ENCODE measurements at places on chromosomes 6 and 20.

GRCh38 chr20:35831971-35832370 is 60.2 kb downstream of the PHF20 start:
- no peak for DNase-seq

DNA sequence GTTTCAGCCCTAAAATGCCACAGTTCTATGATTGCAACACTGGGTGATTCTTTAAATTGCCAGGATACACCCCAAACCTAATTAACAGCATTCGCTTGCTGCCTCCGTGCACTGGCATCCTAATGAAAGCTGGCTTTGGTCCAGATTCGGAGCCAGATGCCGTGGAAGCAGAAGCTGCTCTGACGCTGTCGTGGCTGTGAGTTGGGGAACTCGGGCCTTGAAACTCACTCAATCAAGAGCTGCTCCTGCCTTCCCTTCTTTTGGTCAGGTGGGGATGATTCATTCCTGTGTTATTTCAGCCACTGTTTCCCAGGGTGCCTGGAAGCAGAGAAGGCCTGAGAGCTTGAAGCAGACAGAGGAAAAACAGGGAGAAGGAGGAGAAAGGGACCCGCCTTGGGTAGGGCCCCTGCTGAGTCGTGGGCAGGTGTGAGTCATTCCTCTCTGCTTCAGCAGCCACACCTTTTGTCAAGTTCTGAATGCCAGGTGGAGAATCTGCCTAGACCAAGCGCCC is 36.2 kb upstream of the DSP start:
- DNase-seq: peak; percentile 69

GRCh38 chr6:92762443-92763273 is 656.7 kb downstream of the EPHA7 start:
- no peak for DNase-seq

GRCh38 chr20:47464380-47465101 is 37.1 kb upstream of the NCOA3 start:
- DNase-seq: peak; percentile 41

DNA sequence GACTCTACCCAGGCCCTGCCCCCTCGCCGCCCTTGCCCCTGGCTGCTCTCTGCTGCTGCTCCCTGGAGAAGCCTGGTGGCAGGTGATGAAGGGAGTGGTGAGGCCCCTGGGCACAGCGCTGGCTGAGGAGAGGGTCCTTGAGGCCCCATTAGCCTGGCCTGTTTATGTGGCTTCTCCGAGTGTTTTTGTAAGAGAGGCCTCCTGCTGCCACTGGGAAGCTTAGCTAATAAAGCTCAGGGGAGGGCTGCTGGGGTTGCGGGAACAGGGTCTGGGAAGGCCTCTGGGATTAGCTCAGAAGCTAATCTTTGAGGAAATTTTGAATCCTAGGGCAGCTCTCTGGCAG is 15.5 kb downstream of the EBF4 start:
- DNase-seq: no peak

GRCh38 chr6:39193201-39193791 is 36.0 kb downstream of the KCNK5 start:
- DNase-seq: no peak

DNA sequence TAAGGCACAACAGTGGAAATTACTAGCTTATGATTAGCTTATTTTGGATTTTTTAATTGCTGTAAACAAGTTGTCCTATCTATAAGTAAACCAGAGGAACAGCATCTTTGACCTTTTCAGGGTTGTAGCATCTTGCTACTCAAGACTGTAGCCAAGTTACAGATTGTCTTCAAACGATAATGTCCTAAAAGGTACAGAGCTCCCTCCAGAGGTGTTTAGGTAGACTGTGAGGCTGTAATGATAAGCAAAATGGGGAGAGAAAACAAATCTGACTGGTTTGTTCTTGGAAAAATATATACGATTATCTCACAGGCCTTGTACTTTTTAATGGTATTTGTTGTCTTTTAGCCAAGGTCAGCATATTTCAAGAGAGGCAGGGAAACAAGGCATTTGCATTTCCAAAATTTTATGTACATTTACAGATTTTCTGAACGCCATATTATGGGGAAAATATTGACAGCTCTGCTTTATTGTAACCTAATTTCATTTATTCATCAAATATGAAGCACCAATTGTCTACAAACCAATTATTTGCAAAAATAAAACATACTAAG is 273.4 kb downstream of the MEI4 start:
- DNase-seq: no peak

- no peak for DNase-seq
These were observed 576.6 kb downstream of the PTPRT start for GRCh38 chr20:42613076-42613475.

DNA sequence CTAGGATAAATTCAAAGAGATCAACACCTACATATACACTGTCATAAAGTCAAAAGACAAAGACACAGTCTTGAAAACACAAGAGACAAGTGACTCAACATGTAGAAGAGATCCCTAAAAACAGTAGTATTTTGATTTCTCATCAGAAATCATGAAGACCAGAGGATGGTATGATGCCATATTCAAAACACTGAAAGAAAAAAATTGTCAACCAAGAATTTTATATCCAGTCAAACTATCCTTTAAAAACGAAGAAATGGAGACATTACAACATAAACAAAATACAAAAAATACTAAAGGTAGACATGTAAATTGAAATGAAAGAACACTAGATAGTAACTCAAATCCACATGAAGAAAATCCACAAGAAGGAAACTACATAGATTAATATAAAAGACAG is 27.3 kb upstream of the HBS1L start:
- no peak for DNase-seq

- DNase-seq: no peak
These were observed 579.9 kb downstream of the MAFB start for GRCh38 chr20:40109136-40109535.

DNA sequence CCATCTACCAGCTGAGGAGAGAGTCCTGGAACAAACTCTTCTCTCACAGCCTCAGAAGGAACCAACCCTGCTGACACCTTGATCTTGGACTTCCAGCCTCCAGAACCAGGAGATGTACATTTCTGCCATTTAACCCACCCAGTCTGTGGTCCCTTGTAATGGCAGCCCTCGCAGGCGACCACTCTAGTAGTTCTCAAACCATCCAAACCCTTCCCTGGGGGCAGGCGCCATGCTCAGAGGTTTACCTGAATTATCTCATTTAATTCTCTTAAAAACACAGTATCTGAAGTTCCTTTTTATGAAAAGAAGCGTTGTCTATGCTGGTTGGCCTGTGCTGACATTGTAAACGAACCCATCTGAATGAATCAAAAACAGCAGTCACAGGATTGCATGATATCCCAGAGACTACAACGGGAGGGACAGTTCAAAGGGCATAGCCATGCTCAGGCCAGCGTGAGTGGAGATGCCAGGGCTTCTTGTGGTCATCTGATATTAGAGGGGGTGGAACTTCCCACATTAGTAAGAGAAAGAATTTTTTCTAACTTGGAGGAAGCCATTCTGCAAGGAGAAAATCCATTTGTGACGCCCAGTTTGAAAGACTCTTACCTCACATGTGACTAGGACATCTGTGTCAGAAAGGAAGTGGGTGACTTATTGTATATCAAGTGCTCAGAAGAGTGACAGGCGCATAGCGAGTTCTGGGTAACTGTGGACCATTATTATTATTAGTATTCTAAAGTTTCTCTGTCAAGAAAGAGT is 17.2 kb upstream of the TAGAP start:
- no peak for DNase-seq

GRCh38 chr6:15431762-15432483 is 186.1 kb downstream of the JARID2 start:
- DNase-seq: no peak

DNA sequence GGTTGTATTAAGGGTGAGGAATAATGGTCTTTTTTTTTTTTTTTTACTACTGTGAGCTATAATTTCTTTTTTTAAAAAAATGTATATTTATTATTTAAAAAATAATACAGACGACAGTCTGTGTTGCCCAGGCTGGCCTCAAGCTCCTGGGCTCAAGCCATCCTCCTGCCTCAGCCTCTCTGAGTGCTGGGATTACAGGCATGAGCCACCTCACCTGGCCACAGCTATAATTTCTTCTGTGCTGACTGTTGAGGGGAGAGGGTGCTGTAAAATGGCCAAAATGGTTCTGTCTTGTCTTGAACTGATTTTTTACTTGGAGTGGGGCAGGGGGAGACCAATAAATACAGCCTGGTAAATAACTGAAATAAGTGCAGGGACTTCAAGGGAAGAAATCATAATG is 3.6 kb downstream of the SRSF3 start:
- DNase-seq: no peak

DNA sequence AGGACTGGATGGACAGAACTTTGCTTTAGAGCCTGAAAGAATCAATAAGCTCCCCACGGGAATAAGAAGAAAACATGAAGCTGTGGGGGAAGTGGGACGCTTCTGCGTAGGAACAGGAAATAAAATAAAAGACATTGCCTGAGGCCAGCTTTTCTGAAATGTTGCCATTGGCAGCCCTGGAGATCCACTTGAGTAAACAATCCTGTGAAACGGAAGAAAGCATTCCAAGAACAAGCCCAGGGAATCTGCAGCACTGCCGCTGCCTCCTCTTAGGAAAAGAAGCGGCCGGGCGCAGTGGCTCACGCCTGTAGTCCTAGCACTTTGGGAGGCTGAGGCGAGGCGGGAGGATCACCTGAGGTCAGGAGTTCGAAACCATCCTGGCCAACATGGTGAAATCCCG is 182.3 kb upstream of the RALGAPA2 start:
- DNase-seq: peak; percentile 34

GRCh38 chr20:49281059-49281912 is 3.4 kb upstream of the ZNFX1 start:
- no peak for DNase-seq

- DNase-seq: peak; percentile 96
These were observed at the start of gene NFKBIL1 for GRCh38 chr6:31546958-31547726. Gene NFKBIL1 (plus strand): TSS chr6:31547608. CDS start chr6:31547695, 87 bp downstream.

GRCh38 chr6:100512203-100512862 is 47.6 kb upstream of the SIM1 start:
- no peak for DNase-seq

- DNase-seq: no peak
These were observed 25.3 kb upstream of the CD93 start for GRCh38 chr20:23111307-23111943.

GRCh38 chr6:3117912-3118352 is 579 bp upstream of the BPHL start:
- DNase-seq: no peak
